ENCODE measurements at places on chromosomes 13 and 19.

DNA sequence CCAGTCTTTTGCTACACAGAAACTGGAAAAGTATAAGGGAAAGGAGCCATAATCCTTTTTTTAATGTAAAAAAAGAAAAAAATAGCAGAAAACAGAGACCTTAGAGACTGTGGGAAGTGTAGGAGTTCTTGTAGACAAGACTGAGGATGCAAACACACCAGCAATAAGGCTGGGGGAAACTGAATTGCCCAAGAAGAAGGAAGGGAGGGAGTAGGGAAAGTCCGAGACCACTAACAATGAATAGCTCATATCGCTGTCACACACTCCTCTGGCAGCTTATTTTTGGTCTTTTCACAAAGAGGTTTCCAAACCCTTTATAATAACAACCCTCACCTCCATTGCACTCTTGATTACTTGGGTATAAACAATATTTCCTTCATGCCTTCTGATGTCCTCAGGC lies 952.0 kb downstream of the SLITRK5 start:
- no peak for DNase-seq

GRCh38 chr19:19610376-19611202 lies 7.9 kb downstream of the PBX4 start:
- no peak for DNase-seq

DNA sequence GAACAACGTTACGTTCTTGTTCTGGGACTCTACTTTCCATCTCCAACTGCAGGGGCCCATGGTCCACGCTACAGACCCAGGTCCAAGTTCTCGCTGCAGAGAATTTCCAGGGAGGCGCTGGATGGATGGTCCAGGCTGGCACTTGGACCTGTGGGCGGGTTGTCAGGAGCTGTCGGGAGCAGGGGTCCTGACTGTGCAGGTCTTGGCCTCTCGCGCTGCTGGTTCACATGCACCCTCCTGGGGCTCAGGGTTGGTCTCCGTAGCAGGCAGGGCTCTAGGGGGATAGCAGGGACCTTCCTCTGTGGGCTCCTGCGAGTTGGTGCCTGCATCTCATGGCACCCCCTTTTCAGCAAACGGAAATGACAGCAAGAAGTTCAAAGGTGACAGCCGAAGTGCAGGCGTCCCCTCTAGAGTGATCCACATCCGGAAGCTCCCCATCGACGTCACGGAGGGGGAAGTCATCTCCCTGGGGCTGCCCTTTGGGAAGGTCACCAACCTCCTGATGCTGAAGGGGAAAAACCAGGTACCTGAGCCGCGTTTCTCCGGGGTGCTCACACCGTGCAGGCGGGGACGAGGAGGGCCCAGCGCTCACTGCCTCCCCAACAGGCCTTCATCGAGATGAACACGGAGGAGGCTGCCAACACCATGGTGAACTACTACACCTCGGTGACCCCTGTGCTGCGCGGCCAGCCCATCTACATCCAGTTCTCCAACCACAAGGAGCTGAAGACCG lies 6.6 kb downstream of the PTBP1 start:
- no peak for DNase-seq

DNA sequence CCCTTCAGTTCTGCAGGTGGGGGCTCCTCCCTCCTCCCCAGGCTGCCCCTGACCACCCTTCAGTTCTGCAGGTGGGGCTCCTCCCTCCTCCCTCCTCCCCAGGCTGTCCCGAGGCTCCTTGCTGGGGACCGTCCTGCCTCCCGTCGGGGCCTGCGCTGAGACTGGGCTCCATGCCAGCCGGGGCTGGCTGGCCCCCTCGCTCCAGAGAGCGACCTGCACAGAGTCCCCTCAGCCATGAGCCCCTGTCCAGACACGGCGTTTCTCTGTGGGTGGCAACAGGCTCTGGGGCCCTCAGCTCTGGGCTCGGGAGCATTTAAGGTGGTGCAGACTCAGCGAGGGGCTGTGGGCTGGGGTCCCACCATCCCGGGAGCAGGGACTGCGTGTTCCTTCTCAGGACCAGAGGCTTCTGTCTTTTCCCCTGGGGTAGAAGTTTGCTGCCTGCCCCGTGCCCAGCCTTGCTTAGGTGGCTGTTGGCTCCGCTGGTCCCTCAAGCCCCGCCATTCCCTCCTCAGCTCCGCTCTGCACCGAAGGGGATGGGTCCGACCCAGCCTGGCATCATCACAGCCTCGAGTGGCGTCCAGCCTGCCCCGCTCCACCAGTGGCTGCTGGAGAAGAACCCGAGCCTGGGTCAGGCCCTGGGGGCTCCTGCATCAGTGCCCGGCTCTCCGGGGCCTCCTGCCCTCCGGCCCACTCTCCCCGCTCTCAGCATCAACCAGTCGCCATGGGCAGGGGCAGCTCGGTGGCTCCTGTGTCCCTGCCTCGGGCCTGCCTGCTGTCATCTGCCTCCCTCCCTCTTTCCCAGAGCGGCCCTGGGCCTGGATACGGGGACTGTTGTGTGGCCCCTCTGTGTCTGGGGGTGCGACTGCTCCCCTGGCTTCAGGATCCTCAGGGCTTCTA lies 27.6 kb downstream of the CSNK1G2 start:
- DNase-seq = no peak

- DNase-seq = no peak
These were observed 11.1 kb downstream of the LMO7 start for GRCh38 chr13:75647126-75647784.

- DNase-seq = no peak
These were observed 1369.1 kb downstream of the UQCRFS1 start for GRCh38 chr19:27843861-27844260.

DNA sequence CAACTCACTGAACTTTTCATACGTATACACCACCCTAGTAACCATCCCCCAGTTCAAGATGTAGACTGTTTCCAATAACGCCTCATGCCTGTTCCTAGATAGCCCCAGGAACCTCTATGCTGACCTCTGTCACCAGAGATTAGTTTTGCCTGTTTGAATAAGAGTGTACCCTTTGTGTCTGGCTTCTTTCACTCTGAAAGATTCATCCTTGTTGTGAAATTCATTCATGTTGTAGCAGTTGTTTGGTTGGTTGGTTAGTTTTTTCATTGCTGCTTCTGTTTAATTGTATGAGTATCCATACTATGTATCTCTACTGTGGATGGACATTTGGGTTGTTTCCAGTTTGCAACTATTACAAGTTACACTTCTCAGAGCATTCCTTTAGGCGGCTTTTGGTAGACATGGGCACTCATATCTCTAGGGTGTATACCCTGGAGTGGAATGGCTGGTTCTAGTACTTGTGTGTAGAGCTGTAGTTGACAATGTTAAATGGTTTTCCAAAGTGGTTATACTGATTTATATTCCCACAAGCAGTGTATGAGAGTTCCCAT lies 1.6 kb downstream of the RNASEH2B start:
- DNase-seq = no peak

- DNase-seq = no peak
These were observed 66.7 kb downstream of the SLC7A9 start for GRCh38 chr19:32802840-32803239.

DNA sequence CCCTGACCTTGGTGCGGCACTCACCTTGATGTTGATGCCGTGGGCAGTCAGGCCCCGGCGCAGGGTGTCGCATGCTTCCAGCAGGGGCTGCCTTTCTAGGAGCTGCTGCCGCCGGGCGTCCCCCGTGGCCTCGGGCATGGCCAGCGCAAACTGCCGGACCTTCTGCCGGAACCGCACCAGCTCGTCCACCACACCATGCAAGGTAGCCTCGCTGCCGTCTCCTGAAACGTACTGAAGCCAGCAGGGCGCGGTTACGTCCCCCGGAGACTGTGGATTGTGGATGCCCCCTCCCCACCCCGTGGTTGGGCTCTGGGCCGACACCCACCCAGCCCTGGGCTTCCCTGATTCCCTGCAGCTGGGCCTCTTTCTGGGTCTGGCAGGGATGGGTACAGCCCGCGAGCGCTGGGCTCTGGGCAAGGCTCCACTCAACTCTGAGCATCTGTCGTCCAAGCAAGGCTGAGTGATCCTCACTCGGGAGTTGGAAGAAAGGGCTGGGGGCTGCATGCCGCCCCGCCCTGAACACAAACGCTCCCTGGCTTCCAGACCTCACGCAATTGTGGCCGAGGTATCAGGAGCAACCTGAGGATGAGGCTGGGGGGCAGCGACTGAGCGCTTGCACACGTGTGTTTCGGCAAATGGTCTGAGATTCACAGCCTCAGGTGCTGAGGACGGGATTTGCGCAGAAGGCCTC lies 27.1 kb downstream of the NAXD start:
- DNase-seq = no peak

- peak; percentile 75 for DNase-seq
These were observed 136.9 kb downstream of the USP12 start for GRCh38 chr13:27034678-27035111.

- no peak for DNase-seq
These were observed 15.6 kb downstream of the EPS8L1 start for GRCh38 chr19:55091126-55091910.

GRCh38 chr13:40496035-40496810 lies 170.2 kb downstream of the FOXO1 start:
- no peak for DNase-seq

DNA sequence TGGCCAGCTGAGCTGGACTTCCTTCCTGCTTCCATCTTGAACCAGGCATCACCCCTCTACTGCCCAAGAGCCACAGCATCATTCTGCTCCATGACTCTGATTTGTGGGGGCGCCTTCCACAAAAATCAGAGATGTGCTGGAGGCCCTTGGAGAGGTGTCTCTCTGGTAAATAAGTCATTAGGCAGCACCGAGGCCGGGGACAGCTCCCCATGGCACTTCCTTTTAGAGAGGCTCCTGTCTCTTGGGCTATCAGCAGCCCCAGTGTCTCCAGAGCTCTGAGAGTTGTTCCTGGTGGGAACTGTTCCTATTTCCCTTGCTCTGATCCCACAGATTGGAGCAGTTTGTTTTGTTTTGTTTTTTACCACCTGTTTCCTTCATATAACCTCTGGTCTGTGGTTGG lies 19.9 kb downstream of the NWD1 start:
- no peak for DNase-seq

GRCh38 chr13:109146912-109147647 lies 517.7 kb downstream of the MYO16 start:
- DNase-seq = no peak

DNA sequence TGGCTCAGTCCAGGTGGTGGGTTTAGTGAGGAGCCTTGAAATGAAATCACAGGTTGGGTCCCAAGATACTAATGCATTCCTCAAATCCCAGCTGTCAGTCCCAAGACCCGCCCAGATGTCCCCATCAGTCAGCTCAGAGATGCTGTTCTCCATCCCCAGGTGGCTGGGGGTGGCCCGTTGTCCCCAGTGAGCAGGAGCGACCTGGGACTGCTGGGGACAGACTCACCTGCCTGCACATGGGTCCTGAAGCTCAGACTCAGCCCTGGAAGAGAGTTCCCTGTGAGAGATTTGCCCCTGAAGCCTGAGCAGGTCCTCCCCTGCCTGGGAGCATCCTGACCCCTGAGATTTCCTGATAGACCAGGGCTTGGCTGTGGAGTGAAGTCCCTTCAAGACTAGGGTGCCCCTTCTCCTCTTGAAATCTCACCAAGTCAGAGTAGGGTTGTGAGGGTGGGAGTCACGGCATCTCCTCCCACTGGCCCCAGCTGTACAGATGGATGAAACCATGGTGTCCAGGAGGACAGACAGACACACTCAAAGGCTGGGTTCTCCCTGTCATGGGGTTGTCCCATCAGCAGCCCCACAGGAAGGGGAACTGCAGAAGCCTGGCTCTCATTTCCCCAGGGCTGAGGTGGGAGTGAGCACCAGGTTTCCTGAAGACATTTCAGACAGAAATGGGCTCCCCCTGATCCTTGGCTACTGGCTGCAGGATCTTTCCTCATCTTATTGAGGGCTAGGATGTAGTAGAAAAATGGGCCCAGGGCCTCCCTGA lies 14.4 kb downstream of the LILRA5 start:
- DNase-seq = no peak

- DNase-seq = no peak
These were observed 171.9 kb downstream of the ITGBL1 start for GRCh38 chr13:101624210-101624922.

DNA sequence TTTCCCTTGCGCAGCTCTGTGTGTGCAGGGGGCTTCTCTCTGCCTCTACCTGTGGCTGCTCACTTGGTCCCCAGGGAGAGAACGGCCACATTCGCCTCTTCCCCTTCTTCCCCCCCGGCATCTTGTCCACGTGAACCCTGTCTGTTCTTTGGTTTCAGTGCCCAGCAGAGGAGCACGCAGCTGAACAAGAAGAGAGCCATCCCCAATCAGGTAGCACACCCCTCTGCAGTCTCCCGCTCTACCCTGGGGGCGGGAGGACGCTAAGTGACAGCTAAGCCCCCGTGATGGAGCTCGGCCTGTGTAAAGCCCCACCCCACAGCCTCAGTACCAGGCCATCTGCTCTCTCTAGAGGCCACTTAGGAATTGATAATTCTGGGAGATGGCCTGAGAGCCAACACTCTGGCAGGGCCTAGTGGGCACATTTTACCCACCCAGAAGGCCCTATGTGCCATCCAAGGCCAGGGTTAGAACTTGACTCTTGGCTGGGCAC lies 30.2 kb downstream of the TMED1 start:
- DNase-seq = peak; percentile 21

DNA sequence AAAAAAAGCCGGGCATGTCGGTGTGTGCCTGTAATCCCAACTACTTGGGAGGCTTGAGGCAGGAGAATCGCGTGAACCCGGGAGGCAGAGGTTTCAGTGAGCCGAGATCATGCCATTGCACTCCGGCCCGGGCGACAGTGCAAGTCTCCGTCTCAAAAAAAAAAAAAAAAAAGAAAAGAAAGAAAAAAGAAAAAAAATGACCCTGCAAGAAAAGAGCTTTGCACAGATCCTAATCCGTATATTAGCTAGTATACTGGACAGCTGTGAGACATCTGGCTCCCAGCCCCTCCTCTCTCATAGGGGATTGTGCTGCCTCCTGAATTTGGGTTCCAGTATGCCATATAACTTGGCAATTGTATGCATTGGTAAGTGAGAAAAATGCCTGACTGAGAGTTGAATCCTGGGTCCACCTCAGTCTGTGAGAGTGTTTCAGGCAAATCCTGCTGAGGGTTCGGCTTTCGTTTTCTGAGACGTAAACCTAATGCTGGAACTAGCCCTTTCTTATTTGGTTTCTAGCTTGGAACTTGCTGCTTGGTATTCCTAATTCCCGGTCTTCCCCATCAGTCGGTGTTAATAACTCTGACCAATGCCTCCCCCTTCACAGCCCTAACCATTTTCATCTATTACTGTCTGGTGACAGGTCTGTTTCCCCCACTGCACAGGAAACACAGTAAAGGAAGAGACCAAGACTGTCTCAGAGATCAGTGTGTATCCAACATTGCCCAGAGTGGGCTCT lies 1.3 kb upstream of the AKT2 start:
- DNase-seq = no peak

Measured in head of caudate nucleus (tissue), 42 donors.